NCI-H446 (cell line): ENCODE measurements at places on chromosomes 2 and 18.

DNA sequence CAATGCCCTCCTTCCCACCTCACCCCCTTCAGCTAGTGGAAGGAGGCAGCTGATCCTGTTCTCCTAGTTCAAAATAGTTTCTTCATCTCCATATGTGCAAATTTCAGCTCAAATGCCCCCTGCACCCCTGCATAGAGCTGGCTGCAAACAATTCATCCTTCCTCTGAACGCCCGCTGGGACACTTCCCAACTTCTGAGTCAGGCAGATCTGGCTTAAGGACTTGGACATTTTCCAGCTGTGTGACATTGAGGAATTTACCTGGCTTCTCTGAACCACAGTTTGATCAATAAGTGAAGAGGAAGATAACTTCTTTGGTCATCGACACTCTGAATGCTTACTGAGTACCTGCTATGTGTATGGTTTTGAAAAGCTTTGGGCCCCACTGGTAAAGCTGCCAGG lies 23.5 kb downstream of the PTGR3 start:
- no peak for DNase-seq

GRCh38 chr2:190634381-190634780 lies 14.5 kb upstream of the NAB1 start:
- no peak for DNase-seq

DNA sequence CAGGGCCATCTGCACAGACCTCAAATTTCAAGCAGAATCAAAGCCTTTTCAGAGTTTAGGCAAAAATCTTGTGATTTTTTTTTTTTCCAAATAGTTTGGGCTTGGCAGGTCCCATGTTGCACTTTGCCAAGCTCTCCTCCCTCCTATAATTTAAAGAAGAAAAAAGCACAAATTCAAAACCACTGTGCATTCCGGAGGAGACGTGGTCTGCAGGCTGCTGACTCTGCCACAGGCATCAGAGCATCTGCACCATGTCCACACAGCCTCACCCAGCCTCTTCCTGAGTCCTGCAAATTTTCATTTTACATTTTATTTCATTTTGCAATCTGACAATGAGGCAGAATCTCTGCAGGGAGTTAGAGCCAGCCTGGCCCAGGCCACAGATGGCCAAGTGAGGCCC lies 15.7 kb upstream of the GPC1 start:
- DNase-seq, result no peak

GRCh38 chr2:188963741-188964140 lies 10.4 kb upstream of the COL3A1 start:
- DNase-seq, result no peak

DNA sequence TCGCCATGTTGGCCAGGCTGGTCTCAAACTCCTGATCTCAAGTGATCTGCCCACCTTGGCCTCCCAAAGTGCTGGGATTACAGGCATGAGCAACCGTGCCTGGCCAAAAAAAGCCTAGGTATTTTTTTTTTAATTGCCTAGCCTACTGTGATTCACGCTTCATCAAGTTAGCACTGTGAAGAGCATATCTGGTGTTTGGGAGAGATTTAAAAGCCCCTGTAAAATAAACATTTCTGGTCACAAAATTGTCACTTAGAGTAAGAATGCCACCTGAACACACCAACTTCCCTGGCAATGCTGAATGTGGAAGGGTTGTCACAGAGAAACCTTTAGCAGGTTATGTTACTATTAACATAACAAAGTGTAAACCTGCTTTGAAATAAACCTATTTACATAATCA lies 39.7 kb upstream of the CHAC2 start:
- no peak for DNase-seq
